Fibroblast of skin of right quadriceps (primary cell): ENCODE measurements at places on chromosomes 6 and 20.

GRCh38 chr20:24568842-24569241 is 99.4 kb downstream of the SYNDIG1 start:
- no peak for DNase-seq

GRCh38 chr6:624979-625378 is 31.9 kb downstream of the HUS1B start:
- DNase-seq: peak; percentile 22

DNA sequence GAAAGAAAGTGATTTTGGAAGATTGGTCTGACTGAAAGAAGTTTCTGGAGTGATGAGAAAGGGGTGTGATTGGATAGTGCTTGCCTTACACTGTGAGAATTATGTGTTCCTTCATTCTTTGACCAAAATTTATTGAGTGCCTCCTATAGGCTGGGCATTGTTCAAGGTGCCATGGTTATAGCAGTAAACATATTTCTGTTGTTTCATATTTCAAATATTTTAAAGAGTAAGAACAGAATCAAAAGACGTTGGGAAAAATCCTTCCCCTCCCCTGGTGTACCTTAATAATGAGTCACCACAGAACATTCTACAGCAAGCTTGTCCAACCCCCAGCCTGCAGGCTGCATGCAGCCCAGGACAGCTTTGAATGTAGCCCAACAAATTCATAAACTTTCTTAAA is 78.6 kb downstream of the GCLC start:
- peak; percentile 13 for DNase-seq

DNA sequence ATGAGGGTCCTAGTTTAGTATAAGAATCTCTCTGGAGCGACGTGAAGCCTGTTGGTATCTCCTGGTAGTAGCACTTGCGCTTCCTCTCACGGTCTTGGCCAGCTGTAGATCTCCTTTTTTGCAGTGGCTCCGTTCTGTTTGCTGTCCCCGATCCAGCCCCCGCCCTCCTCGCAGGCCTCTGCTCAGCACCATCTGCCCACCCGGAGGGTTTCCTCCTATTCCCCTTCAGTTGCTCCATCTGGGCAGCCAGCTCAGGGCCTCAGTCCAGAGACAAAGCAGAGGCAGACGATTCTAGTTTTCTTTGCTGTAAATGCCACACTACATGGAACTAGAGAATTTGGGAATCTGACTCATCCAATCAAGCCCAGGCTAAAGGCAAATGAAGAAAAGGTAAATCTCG is 126.6 kb downstream of the TIAM2 start:
- DNase-seq: no peak

DNA sequence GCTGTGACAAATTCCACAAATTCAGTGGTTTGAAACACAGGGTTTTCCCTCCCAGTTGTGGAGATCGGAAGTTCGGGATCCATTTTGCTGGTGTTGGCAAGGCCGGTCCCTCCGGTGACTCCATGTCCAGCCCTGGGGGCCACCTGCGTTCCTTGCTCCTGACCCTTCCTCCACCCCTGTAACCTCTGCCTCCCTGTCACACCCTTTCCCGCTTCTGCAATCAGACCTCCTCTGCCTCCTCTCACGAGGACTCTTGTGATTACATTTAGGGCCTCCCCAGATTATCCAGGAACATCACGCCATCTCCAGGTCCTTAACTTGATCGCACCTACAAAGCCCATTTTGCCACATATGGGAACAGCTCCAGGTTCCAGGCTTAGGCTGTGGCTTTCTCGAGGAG is 12.5 kb downstream of the RPS6KA2 start:
- DNase-seq: no peak
